ENCODE measurements at places on chromosomes 13 and 19.

DNA sequence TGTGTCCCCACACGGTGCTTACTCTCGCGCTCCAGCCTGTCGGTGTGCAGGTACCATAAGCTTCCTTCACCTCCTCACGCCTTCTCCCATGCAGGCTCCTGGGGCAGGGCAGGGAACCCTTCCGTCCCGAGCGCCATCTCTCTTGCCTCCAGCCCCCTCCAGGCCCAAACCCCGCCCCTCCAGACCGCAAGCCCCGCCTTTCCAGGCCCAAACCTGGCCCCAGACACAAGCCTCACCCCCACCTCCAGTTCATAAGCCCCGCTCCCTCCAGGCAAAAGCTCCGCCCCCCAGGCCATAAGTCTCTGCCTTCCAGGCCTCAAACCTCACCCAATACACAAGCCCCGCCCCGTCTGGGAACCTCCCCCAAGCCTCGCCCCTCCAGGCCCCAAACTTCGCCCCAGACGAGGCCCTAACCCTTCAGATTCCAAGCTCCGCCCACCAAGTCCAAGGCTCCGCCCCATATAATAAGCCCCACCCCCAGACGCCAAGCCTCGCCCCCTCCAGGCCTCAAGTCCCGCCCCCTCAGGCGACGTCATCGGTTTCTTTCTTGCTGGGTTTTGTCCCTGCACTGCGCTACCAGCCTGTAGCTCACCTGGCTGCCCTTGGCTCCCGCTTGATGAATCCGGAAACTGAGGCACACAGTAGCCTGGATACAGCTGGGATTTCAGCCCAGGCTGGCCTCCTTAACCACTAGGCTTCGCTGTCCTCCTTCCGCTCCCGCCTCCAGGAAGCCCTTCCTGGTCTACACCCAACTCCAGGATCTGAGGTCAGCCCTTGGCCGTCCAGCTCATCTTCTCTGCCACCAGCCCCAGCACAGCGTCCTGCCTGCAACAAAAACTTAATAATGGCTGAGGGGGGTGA, 16.1 kb downstream of the MKNK2 start:
- no peak for DNase-seq

DNA sequence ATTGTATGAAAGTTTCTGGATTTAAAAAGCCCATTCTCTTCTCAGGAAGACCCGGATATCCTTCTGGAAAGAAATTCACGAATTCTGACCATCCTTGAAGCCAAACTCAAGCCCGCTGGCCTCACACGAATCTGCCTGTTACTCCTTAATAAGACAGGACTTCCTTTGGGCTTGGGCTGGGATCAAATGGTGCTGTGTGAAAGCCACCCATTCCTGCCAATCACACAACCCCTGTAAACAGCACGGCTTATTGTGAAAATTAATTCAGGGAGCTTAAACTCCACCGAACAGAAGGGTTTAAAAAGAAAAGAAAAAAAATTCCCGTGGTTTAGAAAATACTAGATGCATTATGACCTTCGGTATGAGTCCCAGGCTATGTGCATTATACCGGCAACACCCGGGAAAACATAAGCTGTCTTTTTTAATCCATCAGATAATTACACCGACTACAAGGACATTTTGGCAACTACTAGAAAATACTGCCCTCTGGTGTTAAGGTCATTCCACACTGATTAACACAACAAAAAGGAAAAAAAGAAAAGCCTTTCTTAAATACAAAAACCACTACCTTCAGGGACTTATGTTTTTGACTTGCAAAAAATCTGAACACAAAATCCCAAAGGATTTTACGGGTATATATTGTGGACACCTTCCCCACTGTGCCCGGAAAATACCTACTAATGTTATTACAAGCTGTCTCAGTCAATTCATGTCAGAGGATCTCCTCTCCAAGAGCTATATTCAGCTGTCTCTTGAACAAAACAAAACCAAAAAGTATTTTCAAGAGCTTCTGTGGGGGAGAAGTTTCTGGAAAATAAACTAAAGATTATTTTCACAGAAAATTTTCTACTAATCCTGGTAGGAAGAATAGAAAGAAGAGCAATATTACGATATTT, 76.0 kb upstream of the LSM14A start:
- DNase-seq, result no peak

- DNase-seq, result no peak
These were observed 31.1 kb downstream of the OPA3 start for GRCh38 chr19:45553464-45553863.

- no peak for DNase-seq
These were observed 19.6 kb downstream of the RNF6 start for GRCh38 chr13:26202365-26202972.

DNA sequence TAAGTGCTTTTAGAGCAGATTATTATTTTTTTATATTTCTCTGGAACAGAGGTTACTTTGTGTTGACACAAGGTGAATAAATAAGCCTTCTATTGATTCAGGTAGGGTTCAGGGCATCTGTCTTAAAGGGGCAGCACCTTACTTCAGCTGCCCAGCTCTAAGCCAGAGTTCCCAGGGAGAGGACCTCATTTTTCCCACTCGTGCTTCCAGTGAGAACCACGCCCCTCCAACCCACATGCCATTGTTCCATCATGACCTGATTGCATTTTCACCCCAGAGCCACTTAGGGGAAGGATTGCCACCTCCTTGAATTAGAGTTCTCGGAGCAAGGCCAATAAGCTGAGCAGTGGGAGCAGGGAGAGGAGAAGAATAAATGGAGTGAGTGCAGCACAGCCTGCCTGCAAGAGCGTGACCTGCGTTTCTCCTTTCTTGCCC, 104.3 kb upstream of the FRY start:
- DNase-seq, result no peak

DNA sequence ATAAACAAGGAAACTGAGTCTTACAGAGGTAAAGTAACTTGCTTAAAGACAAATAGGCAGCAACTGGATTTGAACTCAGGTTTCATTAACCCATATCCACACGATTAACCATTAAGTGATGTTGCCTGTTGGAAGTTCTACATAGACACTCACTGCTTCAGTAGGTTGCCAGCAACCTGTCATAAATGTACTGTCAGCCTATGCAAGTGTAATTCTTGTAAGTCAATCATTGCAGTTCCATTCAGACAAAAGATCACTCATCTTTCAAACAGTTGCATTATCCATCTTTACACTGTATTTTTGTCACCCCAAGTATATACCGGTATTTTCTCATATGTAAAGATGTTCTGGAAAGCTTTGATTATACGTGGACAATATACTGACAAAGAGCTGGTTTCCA, 676.9 kb upstream of the PCDH20 start:
- no peak for DNase-seq

- no peak for DNase-seq
These were observed at the start of gene FSD1 for GRCh38 chr19:4304538-4305256. TSS of gene FSD1 (plus strand) at chr19:4304598. CDS start at chr19:4304747, 149 bp downstream.

DNA sequence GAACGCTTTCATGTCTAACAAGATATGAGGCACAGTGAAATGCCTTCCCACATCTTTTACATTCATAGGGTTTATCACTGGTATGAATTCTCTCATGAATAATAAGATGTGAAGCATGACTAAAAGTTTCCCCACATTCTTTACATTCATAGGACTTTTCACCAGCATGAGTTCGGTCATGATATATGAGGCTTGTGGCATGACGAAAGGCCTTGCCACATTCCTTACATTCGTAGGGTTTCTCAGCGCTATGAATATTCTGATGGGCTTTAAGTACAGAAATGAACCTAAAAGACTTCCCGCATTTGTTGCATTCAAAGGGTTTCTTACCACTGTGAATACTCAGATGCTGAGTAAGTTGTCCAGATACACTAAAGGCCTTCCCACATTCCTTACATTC, 21.3 kb downstream of the ZNF607 start:
- no peak for DNase-seq

DNA sequence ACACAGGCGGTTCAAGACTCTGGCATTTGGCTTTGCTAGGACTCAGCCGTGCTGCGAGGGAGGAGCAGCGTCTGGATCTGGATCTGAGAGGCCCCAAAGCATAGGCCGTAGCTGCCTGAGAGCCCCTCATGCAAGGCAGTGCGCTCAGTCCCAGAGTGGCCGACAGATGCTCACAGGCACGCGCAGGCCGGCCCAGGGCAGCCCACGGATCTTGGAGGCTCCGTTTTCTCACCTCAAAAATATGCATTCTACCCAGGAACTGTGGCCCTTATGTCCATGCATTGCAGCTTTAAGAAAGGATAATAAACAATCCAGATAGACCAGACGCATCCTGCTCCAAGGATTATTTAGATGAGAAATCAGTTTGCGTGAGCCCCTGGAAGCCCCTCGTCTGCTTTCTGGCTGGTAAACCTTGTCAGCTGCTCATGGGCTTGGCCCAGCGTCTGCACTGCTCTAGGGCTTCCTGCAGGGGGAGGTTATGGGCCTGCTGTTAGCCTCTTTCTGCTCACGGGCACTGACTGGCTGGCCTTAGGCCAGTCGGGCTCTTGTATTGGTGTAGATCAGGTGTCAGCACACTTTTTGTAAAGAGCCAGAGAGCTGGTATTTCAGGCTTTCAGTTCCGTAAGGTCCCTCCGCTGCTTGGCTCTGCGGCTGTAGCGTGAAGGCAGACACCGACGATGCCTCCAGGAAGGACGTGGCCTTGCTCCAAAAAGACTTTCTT, 24.2 kb downstream of the TEX29 start:
- no peak for DNase-seq

GRCh38 chr13:73981595-73981994, 152.6 kb downstream of the KLF12 start:
- DNase-seq, result no peak

DNA sequence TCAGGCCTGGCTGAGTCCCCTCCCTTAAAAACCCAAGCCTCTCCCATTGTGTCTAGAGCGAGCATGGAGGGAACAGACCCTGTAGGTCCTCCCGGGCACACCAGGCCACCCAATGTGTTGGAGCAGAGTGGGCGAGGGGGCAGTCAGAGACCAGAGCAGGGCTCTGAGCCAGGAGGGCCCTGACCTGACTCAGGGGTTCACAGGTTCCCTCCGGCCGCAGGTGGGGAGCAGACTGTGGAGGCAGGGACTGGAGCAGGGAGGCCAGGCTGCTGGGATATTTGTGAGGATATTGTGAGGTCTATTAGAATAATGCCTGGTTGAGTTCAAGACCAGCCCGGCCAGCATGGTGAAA, 1.6 kb upstream of the TYROBP start:
- DNase-seq, result no peak

DNA sequence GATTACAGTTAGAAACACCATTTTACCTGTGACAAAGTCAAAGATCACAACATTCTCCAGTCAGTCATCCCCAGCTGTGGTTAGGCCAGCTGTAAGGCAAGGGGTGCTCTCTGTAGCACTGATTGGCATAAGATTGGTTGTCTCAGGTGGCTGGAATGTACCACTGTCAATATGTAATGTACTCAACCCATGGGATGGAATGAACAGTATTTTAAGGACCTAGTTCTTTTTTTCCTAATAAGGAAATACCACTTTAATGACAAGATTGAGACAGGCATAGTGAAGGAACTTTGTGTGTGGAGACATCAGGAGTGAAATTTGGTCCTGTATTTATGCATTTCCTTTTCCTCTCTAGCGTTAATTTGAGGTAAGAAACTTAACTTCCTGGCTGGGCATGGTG, 310.7 kb downstream of the ITGBL1 start:
- no peak for DNase-seq

GRCh38 chr13:24232474-24232873, 72.0 kb downstream of the SPATA13 start:
- no peak for DNase-seq

DNA sequence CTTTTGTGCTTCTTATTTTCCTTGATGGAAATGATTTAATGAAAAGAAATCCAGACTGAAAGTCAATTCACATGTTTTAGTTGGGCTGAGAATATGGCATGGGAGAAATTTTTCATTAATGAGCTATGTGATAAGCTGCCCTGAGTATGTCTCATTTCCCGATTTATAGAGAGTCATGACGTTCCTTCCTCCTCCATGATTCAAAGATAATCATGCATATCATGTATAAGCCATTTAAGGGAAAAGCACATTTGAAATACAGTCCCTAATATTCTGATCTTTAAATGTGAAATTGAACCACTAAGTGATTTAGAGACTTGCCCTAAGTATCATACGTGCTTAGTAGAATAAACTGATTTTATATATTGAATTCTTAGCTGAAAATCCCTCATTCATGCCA, 840.9 kb downstream of the PCDH17 start:
- no peak for DNase-seq
